BJ (cell line): ENCODE measurements at places on chromosomes 1 and 21. TPM values are rescaled to one million over a fixed set of nuclear protein-coding genes. Genes with fewer than 3 reads are reported as not detected.

GRCh38 chr1:180533266-180533987, 25.3 kb upstream of the OVAAL start:
- DNase-seq = no peak

GRCh38 chr1:48552420-48552819, 80.4 kb upstream of the SPATA6 start:
- DNase-seq = no peak

- DNase-seq = no peak
Measured at GRCh38 chr1:7287013-7287412, 484.1 kb upstream of the VAMP3 start.

- no peak for DNase-seq
Measured at GRCh38 chr1:100995198-100995988, 30.2 kb downstream of the DPH5 start.

DNA sequence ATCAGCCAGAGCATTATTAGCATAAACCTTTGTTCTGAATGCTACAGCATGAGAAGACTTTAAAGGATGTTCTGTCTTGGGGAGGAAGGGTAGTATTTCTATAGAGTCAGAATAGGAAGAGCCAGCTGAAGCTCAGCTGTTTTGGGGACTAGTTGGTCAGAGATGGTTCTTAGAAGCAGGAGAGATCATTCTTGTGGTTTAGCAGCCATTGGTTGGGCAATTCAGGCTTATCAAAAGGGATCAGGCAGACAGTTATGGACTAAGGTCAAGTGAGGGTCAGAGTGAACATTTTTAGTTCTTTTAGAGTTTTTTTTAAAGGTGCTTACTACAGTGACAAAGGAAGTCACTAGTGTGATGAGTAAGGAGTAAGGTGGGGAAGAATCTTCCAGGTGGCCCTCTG, 245.5 kb downstream of the RPS6KC1 start:
- no peak for DNase-seq

The PBX1 gene
- polyA plus RNA-seq = 46.1 and 46.4 TPM in 2 replicates
